SK-N-SH treated with all-trans-retinoic acid at 6 μM for 48 hours (cell line): ENCODE measurements at places on chromosomes 16 and 17.

DNA sequence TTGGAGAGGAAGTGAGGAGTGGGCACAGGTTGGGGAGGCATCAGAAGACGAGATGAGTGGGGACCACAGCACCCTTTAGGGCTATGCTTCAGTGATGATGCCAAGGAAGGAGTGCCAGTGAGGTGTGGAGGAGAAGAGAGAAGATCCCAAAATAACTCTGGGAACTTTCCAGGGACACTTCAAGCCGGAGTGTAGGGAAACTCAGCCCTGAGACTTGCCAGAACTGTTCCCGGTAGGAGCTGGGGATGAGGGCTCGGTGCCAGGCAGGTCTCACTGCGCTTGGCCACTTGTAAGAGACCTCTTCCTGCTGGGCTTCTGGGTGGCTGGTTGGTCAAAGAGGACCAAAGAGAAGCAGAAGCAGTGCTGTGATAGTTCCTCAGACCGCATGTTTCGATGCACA is 63.6 kb downstream of the SHISA6 start:
- ATAC-seq: no peak

DNA sequence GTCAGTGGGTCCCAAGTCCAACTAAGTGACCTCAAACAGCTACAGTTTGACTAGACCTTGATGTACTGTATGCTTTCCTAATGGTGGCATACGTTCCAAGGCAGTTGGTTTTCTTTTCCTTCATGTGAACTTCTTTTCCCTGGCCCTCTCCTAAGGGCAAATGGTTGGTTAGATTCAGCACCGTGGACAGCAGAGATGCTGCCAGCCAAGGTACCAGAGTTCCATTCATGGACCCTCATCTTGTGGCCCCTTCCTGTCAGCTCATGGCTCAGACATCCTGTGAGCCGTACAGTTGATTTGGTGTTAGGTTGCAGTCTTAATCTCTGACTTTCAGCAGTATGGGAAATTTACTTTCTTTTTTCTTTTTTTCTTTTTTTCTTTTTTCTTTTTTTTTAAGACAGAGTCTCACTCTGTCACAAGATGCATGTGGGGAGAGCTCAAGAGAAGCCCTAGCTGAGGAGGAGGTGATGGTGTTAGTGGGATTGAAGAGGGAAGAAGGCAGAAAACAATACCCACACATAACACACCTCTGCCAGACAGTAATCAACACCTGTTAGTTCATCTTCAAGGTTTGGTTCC is 122.4 kb downstream of the USP31 start:
- peak; percentile 76 for ATAC-seq

- ATAC-seq: no peak
Measured at GRCh38 chr17:43935926-43936261, 6.4 kb downstream of the PPY start.

- peak; percentile 8 for ATAC-seq
Measured at GRCh38 chr17:80104321-80104955, 3.1 kb downstream of the GAA start.

GRCh38 chr16:69448470-69449193 is 24.2 kb downstream of the CYB5B start:
- peak; percentile 61 for ATAC-seq

GRCh38 chr17:19022747-19023146 is 18.2 kb upstream of the FAM83G start:
- no peak for ATAC-seq

GRCh38 chr16:83554096-83554495 is 253.7 kb upstream of the HSBP1 start:
- ATAC-seq: no peak

GRCh38 chr17:76007850-76008165 is 7.2 kb downstream of the CDK3 start:
- ATAC-seq: no peak

DNA sequence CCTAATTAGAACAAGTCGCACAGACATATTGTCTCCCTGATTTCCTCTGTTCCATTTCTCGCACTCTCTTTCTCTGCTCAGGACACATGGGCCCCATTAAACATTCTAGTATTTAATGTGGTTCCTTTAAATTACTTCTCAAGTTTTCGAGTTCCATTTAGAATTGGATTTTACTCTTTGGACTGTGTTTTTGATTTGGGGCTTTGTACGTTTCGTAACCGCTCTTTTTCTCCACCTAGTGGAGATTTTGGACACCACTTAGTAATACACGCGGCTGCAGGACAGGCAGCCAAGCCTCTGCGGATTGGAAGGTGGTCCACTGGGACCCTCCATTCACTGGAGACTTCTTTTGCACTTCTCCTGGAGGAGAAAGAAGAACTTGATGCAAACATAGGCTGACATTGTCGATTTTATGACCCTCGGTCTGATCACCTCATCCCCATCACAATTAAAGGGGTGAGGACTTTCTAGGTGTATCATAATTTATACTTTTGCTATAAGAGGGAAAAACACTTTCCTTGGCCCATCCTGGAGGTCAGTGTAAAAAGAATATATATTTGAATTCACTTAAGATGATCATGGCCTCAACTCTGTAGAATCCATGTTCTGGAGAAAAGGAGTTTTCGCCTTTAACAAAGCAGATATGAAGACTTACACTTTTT is 85.7 kb downstream of the NOG start:
- peak; percentile 78 for ATAC-seq

DNA sequence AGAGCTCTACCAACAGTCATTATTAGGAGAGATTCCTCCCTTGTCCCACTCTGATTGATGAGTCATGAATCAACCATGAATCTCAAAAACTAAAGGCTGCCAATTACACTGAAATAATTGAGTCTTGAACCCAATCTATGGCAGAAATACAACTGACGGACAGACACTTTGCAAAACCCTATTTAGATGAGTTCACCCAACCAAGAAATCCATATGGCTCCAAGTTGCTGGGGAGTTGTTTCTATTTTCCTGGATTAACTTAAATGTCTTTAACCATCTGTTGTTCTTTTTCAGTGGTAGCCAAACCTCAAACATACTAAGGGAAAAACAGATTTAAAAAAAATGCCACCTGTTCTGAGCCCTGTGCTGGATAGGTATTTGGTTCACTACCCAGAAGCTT is 151.0 kb downstream of the SHISA9 start:
- ATAC-seq: no peak

DNA sequence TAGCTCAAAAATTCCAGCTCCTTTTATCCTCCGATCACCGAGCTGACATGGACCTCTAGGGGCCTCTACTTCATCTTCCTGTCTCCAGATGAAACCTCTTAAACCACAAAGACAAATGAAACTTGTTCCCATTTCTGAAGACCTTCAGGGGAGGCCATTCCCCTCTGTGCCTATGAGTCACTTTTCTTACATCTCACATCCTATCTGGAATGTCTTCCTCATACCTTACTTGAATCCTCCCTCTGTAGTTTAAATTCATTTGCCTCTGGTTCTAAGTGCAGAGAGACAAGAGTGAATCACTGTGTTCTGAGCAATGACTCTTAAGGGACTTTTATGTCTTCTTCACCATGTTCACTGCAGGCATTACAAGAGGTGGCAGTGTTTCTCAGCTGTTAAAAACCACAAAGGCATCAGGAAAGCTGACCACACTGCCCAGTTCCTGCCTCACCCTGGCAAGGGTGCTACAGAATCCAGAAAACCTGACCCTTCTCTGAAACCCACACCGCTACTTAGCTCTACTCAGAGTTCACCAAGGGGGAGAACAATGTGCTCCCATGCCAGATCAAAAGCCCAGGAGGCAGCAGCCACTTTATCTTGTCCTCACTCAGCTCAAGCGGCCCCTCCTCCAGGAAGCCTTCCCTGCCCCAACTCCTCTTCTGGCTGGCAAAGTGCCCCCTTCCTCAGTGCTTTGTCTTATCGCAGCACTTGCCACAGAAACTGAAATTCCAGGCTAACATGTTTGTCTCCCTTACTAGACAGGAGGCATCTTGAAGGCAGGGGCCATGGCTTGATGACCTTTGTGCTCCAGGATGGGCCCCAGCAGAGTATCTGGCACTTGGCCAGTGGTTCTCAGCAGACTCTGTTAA is 6.4 kb downstream of the CUEDC1 start:
- ATAC-seq: peak; percentile 89

GRCh38 chr17:19457046-19457445 is 46.0 kb downstream of the RNF112 start:
- no peak for ATAC-seq

GRCh38 chr17:74601944-74602572 is 10.0 kb upstream of the CD300LD start:
- no peak for ATAC-seq

DNA sequence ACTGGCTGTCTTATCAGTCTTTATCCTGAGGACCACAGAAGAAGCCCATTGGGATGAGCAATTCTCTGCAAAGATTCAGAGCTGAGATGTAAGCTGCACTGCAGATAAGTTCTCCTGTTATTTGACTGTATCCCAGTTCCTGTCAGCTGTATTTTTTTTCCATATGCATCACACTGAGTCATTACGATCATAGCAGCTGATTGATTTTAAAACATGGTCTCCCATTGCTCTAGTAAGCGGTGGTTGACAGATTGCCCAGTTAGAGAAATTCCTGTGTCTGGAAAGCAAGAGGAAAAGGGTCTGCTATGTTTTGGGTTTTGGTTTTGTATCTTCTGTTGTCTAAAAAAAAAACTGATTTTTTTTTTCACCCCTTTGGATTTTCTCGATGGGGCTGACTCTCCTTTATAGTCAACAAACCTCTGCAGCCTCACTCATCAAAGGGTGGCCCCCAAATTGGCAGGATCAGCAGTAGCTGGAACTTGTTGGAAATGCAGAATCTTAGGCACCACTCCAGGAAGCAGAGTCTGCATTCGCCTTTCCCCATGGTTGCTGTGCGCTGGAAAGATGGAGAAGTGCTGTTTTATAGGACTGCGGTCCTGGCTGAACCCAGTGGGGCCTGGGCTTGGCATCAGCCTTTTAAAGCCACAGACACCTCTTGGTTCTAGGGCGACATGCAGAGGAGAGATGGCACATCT is 220.1 kb upstream of the MPHOSPH6 start:
- no peak for ATAC-seq

DNA sequence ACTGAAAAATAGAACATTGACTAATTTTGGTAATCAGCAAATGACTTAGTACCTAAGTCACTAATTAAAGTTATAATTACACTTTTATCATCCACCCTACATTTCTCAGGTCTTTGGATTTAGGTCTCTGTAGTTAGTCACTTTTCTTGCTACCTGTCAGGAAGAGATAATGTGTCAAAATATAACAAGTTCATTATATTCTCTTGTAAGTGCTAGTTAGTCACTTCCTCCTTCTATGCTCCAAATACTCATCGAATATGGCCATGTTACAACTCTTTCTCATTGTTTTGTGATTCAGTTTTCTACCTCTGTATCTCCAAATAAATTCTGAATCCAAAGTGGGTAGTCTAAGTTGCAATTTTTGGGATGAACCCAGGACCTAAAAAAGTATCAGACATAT is 163.5 kb upstream of the KIF2B start:
- no peak for ATAC-seq

DNA sequence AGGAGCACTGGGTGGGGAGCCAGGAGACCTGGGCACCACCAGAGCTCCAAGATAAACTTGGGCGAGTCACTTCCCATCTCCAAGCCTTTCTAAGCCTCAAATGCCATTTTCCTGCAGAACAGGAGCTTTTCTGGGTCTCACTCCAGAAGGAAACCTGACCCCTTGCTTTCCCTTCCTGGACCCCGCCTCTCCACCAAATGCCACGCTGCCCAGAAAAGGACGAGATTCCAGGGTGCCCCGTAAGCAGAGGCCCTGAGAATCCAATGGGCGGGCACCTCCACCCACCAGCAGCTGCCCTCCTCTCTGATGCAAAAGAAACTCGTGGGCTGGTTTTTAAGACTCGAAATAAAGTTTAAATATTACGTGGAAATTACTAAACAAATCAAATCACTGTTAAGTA is 31.3 kb downstream of the ZNF423 start:
- ATAC-seq: no peak

DNA sequence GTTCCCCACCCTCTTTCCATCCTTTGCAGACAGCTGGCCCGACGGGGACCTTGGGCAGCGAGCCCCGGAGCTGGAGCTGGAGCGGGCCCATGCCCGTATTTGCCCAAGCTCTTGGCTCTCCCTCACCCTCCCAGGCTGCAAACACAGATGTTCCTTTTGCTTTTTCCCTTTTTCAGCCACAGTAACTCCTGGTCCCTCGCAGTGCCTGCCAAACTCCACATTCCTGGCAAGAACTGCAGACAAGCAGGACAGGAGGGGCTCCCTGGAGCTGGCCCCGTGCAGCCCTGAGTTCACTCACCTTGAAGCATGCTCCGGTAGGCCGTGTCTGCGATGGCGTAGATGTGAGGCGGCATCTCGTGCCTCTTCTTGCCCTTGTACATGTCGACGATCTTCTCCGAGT is 33.9 kb downstream of the MYH11 start:
- ATAC-seq: no peak

DNA sequence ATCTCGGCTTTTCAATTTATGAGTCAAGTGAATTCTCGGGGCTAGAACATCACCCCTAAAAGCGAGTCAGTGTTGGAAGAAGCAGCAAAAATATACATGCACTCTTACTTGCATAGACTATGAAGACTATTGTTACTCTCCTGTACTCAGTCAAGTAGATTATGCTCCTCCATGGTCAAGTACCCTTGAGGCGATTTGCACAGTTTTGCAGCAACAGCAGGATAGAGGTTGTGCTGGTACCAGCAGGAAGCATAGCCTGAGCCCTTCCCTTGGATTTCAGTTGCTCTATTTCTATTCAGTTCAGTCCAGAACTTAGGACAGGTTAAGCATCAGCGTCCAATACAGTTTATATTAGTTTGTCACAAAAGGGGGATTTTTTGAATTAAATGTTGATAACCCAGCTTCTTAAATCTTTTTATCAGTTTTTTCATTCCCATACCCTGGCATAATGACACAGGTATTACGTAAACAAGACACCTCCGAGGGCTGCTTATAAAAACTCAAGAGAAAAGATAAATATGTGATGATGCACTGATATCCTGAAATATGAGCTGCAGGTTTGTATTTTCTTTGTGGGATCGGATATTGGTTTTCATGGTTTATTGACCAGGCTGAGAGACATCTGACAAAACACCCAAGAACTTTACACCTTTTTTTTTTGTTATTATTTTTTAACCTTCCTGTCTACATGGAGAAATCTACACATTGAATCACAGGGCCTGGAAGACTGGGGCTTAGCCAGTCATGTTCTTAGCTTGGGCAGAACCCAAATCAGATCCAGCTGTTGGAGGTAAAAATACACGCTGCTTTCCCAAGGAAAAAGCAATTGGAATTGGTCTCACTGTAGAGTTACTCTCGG is 144.1 kb downstream of the PITPNC1 start:
- ATAC-seq: peak; percentile 50

DNA sequence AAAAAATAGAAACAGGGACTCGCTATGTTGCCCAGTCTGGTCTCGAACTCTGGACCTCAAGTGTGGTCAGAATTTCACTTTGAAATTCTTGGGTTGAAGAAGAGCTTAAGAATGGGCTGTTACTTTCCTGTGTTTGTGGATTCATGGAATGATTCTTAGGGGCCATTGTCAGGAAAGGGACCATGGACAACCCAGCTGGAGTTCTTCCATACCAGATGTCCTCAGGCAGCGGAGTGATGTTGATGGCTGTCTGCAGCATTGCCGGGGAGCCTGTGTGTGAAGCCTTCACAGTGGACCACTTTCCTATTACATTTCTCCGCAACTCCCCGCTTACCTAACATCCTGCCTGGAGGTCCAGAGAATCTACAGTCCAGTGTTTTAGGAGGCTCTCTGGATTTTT is 145.9 kb downstream of the CLEC16A start:
- ATAC-seq: no peak

- ATAC-seq: no peak
Measured at GRCh38 chr17:78888941-78889518, 14.0 kb downstream of the CEP295NL start.
